NCI-H2171 treated with DMSO at 0.1 percent for 48 hours (cell line): ENCODE measurements at places on chromosomes 6 and 20.

GRCh38 chr6:109284675-109285074 lies 97.6 kb downstream of the CD164 start:
- DNase-seq = peak; percentile 25

DNA sequence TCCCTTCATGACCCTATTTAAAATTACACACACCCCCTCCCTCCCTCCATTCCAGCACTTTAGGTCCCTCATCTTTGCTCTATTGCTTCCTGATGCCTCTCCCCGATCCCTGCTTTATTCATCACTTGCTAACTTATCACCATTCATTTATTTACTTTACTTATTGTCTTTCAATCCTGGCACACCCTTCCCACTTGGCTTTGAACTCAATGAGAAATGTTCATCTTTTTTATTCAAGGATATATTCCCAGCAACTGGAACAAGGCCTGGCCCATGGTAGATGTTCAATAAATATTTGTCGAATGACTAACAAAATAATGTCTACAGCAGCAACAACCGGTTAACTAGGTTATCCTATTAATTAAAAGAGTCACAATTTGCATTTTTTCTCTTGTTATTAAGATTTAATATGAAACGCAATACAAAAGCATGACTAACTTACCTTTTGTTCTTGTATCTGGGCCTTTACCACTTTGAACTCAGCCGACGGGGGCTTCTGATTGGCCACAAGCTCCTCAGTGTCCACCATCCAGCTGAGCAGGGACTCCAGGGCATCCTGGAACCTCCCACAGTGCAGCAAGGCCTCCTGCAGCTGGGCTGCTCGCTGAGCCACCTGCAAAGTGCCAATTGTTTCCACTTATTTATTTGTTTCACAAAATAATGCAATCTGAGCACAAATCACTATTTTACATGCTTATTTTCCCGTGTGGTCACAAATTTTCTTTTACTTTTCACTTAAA lies 107.8 kb downstream of the DST start:
- DNase-seq = no peak

- no peak for DNase-seq
Measured at GRCh38 chr20:59662161-59662560, 57.8 kb downstream of the PHACTR3 start.

- DNase-seq = no peak
Measured at GRCh38 chr6:11343963-11344723, 111.7 kb upstream of the NEDD9 start.

- DNase-seq = no peak
Measured at GRCh38 chr20:51596668-51597388, 54.3 kb upstream of the NFATC2 start.

GRCh38 chr20:63750807-63751470 lies 11.4 kb downstream of the SLC2A4RG start:
- DNase-seq = no peak

DNA sequence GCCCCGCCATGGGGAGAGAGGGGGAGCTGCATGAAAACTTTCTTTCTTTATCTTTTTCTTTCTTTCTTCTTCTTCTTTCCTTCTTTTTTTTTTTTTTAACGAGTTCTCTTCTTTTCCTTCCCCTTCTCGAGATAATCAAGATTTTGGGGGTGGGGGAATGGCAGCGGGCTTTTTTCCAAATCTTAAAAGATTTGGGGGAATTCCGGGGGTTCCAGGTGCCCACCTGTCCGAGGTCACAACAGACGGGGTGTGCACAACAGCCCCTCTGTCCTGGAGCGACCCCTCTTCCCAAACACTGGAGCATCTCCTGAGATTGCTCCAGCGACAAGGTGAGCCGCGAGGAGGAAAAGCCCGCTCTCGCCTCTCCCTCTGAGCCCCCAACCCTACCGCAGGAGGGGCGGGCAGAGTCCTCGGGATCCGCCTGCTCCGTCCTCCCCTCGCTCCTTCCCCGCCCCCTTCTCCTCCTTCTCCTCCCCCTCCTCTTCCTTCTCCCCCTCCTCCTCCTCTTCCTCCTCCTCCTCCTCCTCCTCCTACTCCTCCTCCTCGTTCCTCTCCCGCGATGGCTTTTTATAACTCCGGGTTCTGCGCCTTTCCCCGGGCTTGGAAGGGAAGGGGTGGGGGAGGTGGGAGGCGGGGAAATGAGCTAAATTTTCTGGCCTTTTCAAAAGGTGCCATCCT lies 689 bp upstream of the KCNB1 start:
- DNase-seq = no peak

- DNase-seq = no peak
Measured at GRCh38 chr6:98904096-98904495, 43.6 kb downstream of the FBXL4 start.

DNA sequence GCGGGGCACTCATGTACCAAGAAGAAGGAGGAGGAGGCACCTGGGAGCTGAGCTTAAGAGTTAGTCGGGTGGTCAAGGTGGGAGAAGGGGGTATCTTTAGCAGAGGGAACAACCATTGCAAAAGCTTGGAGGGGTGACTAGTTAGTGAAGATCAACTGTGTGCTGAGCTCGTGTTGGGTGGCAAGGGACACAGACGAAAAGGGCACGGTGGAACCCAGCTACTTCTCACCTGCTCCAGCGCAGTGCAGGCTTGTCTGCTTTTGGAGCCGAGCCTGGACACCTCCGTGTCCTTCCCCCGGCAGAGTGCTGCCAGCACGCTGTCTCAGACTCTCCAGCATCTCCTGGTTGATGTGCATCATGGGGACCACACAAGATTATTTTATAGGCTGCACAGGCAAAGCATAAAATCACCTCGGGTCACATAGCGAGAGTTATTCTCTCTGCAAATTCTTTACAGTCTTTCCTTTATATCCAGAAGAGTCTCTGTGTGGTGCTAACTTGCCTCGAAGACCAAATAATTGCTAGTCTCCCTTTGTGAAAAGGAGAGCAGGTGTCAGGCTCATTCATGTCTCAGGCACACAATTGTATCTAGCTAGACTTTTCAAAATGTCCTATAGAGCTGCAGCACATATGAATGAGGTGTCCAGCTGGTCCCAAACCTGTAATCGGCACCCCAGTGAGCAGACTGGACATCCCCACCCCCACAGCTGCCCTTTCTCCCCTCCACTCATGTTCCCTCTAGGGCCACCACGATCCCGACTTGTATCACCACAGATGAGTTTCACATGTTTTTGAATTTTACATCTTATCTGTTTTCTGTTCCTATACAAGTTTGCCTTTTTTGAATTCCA lies 123.4 kb downstream of the CEBPB start:
- DNase-seq = no peak

DNA sequence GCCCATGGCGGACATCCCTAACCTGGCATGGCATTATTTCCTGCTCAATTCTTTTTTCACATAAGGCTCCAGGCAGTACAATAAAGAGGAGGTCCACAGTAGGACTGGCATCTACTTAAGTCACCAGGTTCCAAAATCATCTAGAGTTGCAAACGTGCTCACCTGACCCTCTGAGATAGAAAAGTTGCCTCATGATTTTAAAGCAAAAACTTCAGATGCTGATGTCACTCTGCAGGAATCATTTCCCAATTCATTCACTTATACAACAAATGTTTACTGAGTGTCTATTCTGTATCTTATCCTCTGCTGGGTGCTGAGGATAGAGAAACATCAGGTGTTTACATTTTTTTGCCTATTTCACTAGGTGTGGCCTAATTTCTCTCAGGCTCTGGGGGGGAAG lies 2.2 kb downstream of the ADGRF4 start:
- DNase-seq = peak; percentile 24

GRCh38 chr6:29597184-29597583 lies 12.3 kb downstream of the OR2H2 start:
- no peak for DNase-seq

- DNase-seq = no peak
Measured at GRCh38 chr6:131167773-131168172, 32.5 kb downstream of the AKAP7 start.

DNA sequence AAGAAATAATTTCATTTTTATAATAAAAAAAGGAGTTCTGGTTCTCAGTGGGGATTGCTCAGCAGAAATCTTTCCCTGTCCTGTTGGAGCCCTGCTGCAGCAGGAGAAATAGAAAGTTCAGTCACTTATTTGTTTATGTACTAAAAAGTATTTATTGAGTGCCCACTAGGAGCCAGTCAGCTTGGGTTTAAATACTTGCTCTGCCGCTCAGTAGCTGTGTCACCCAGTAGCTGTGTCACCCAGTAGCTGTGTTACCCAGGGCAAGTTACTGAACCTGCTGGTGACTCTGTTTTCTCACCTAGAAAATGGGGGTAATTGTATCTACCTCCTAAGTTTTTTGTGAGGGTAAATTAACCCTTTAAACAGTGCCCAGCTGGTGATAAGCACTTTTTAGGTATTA lies 32.9 kb downstream of the FOXF2 start:
- no peak for DNase-seq

GRCh38 chr6:153373869-153374268 lies 242.8 kb upstream of the RGS17 start:
- DNase-seq = no peak

DNA sequence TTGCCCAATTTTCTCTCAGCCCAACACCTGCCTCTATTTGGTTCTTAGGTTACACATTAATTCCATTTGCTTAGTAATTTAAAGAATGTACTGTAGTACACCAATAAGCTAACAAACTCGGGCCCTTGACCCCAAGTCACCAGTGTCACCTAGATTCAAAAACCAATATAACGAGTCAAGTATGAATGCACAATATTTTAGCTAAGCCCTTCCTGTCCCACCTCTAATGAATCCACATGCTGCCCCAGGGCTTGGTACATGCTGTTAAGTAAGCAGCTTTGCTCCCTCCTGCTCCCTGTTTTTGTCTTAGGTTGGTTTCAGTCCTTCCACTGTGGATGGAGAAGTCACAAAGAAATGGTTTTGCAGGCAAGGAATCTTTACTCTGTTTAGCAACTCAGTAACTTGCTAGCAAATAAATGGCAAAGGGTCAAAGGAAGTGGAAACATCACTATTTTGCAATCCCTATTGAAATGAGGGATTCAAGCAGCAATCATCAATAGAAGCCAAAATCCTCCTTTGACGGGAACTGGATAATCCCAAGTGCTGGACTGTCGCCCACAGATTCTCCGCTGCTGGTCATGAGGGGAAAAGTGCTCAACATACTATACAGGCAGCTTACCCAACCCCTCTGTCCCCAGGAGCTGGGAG lies 5.0 kb upstream of the MPC1 start:
- DNase-seq = no peak

DNA sequence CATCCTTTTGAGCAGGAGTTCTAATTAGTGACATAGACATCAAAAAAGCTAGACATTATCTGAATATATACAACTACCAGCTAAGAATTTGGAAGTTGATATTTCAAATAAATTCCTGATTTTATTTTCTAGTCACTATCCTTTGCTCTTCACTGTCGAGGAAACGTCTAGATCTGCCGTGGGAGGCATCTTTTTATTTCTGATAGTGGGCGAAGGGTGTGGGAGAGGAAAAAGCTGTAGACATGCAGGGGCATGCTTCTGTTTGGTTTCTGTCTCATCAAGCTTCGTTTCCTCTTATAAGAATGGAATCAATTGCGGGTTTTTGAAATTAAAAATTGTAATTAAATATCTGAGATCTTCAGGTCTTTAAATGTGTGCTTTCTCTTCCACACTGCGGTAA lies 16.2 kb upstream of the C6orf118 start:
- DNase-seq = no peak

- no peak for DNase-seq
Measured at GRCh38 chr6:3282476-3283236, 23.9 kb downstream of the PSMG4 start.

DNA sequence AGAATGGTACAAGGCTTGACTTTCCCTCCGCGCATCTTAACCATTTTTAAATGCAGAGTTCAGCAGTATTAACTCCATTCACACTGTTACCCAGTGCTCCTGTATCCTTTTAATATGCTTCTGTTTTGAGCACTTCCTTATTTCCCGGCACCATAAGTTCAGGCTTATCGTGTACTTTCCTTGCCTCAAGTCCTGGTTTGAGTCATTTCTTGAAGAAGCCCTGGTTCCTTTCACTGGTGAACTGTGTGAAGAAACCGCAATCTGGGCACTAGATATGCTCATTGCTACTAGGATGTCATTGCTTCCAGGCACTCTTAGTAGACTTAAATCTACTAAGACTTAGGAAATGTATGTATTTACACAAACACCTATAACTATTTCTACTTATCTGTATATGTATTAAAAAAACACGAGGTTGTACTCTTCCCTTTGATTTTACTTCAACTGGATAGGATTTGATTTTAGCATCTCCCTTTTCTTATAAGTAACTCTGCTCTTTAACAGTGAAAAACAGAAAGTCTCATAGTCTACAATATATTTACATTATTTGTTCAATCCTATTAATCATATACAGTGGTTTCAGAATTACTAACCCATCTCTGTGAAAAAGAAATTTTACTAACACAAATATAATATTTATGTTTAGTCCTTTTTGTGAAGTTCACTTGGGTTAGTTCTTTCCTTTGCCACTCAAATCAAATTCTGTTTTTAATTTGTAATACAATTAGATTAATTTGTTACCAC lies 135.5 kb downstream of the CDKAL1 start:
- no peak for DNase-seq

- DNase-seq = no peak
Measured at GRCh38 chr6:156804402-156804801, 27.2 kb downstream of the ARID1B start.

DNA sequence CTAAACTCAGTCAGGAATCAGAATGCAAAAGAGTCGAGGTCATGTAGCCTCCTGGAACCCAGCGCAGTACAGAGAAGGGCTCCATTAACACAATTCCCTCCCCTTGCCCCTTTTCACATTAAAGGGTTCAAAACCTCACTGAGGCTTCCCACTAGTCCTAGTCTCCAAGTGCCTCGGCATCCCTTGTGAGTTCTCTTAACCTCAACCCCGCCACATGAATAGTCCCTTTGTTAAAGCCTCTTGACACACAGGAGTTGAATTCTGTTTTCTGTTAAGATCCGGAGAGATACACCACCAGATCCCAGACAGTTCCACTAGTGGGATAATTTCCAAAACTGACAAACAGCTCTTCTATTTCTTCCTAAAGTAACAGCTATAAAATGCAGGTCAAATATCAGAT lies 17.8 kb downstream of the PTPRT start:
- DNase-seq = no peak

DNA sequence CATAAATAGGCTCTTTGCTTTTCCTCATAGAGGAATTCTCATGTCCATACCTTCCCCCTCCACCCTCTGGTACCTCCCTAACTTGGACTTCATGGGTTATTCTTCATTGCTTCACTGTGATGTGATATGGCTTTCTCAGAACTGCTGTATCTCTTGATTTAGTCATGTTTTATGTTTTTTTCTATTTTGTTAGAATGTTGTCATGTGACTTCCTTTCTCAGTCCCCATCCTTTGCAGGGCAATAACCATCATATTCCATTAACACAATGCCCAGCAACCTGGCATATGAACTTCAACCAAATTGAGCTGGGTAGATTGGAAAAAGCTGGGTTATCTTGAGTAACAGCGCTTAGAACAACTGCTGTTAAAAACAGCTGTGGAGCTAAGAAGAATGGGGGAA lies 190.9 kb upstream of the PRSS16 start:
- no peak for DNase-seq

- DNase-seq = no peak
Measured at GRCh38 chr6:144285798-144286502, 815 bp downstream of the UTRN start.

GRCh38 chr6:137487869-137488149 lies 6.4 kb downstream of the OLIG3 start:
- no peak for DNase-seq
